ENCODE measurements at places on chromosomes 1 and 21.

DNA sequence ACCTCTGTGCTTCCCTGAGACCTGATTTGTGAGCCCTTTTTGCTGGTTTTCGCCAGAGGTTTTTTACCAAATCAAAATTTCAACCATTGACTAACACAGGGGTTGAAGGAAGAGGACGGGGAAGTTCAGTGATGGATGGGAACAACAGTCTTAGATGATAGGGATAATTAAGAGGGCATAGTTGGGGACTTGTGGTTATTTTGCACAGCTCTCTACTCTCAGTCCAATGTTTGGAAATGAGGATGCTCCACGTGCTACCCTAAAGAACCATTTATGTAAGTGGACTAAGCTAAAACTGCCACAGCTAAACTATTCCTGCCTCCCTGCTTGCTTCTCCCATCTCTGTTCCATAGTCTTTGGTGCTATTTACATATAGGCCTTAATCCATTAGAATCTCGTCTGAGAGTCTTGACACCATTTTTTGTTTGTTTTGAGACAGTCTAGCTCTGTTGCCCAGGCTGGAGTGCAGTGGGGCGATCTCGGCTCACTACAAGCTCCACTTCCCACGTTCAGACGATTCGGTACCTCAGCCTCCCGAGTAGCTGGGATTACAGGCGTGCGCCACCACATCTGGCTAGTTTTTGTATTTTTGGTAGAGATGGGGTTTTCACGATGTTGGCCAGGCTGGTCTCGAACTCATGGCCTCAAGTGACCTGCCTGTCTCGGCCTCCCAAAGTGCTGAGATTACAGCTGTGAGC, 684 bp upstream of the MCL1 start:
- DNase-seq = no peak

- no peak for DNase-seq
Observed at GRCh38 chr1:89708751-89709375, 75.9 kb downstream of the LRRC8C start.

GRCh38 chr1:48030211-48030610, 33.0 kb upstream of the TRABD2B start:
- no peak for DNase-seq

DNA sequence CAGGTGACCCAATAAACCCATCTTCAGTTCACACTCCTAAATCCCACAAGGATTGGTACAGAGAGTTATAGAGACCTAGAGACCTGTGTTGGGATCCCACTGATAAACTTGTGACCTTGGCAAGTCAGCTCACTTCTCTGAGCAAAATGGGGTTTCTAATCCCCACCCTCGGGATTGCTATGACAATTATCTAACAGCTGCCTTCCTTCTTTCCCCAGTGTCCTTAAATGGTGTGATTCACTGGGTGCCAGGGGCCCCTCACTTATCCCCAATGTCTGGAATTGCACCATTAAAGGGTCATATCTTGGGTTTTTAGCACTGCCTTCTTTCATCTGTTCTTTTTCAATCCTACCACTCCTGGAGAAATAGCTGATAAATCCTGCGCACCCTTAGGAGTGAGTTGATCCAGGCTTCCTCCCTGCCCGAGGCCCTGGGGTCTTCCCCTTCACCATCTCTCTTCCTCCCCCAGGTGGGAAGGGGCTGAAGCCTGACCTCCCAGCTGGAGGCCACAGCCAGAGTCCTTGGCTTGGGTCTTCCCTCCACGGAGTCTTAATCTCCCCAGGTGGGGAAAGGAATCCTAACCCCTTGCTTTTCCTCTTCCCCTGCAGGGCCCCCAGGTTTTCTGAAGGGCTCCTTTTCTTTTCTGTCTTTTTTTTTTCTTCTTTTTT, 39.7 kb downstream of the LACTBL1 start:
- DNase-seq = no peak

All from SW480 (cell line).